ENCODE measurements at places on chromosomes 5 and 9.

DNA sequence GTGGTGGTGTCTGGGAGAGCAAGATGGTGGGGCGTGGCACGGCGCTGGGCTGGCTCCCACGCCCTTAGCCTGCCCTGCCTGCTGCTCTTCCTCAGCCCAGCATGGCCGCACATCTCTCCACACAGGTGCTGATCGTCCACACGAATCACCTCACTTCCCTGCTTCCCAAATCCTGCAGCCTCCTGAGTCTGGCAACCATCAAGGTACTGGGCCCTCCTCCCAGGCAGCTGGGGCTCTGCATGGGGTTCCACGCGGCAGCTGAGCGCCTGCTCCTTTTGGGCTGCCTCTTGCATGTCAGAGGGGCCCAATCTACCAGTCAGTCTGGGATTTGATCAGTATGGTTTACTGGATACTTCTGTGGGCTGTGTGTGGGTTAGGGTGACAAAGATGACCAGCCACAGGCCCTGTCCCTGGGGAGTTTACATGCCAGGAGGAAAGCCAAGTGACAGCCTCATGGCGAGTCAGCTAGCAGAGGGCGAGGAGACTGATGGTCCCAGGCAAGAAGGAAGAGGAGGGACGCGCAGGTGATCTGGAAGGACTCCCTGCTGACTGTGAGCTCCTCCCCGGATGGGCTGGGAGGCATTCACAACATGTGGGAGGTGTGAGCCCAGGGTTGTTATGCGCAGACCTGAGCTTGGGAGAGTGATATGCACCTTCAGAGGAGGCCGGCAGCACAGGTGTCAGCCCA, 6.0 kb downstream of the LRSAM1 start:
- no peak for DNase-seq

DNA sequence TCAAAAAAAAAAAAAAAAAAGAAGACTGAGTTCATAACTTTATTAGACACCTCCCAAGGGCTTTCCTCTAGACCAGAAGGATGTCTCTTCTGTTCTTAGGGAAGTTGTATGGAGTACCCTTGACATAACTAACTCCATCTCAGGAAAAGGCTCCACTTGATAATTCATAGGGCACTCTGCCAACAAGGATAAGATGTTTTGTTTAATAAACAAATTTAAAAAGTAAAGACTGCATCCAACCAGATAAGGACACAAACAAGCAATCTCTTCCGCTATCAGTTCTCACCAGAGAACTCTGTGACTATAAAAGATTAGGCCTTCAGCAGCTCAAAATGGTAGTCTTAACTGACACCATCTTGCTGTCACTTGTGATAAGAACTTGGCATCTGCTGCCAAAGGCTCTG, 65.8 kb downstream of the SFXN1 start:
- no peak for DNase-seq

GRCh38 chr9:35771534-35771933, 17.5 kb upstream of the MSMP start:
- no peak for DNase-seq

DNA sequence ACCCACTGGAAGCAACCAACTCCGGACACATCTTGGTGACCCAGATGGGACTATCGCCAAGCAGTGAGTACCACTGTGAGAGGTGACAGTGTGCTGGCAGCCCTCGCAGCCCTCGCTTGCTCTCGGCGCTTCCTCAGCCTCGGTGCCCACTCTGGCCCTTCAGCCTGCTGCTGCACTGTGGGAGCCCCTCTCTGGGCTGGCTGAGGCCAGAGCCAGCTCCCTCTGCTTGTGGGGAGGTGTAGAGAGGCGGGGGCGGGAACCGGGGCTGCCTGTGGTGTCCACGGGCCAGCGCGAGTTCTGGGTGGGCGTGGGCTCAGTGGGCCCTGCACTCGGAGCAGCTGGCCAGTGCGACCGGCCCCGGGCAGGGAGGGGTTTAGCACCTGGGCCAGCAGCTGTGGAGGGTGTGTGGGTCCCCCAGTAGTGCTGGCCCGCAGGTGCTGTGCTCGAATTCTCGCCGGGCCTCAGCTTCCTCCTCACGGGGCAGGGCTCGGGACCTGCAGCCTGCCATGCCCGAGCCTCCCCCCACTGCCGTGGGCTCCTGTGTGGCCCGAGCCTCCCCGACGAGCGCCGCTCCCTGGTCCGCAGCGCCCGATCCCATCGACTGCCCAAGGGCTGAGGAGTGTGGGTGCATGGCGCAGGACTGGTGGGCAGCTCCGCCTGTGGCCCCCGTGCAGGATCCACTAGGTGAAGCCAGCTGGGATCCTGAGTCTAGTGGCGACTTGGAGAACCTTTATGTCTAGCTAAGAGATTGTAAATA, 78.5 kb upstream of the PLPP1 start:
- no peak for DNase-seq

- no peak for DNase-seq
These were observed 33.2 kb downstream of the YTHDC2 start for GRCh38 chr5:113546703-113547183.

GRCh38 chr5:10801931-10802666, 41.1 kb upstream of the DAP start:
- DNase-seq: no peak

DNA sequence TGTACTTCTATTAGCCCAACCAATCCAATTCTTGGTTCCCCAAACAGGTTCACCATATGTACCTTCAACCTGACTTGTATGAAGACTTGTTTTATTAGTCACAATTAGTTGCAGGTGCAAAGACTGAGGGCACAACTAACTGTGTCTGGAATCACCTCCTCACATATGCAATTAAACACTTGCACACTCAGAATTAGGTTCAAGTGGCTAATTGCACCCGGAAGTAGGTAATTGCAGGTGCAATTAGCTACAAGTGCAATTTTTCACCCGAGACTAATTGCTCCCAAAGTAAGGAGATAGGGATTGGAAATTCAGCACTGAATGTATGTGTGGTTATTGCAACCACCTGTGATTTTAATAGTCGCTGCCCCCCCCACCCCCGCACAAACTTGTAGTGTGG, 338.9 kb downstream of the ZSWIM6 start:
- DNase-seq: no peak

DNA sequence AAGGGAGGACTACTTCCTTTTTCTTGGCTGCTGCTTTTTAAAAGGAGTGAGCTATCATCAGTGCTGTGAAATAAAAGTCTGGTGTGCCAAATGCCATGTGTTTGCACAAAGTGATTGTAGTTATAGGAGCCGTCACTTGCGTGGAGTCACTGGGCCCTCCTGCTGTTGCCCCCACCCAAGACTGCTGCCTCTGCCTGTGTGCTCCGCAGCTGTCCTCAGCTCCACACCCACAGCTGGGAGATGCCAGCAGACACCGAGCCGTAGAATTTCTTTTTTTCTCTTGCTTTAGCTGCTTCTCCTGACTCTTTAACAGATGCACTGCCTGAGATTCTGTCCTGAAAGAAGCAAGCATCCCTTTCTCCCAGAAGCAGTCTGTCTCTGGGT, 9.8 kb upstream of the GLE1 start:
- DNase-seq: no peak

DNA sequence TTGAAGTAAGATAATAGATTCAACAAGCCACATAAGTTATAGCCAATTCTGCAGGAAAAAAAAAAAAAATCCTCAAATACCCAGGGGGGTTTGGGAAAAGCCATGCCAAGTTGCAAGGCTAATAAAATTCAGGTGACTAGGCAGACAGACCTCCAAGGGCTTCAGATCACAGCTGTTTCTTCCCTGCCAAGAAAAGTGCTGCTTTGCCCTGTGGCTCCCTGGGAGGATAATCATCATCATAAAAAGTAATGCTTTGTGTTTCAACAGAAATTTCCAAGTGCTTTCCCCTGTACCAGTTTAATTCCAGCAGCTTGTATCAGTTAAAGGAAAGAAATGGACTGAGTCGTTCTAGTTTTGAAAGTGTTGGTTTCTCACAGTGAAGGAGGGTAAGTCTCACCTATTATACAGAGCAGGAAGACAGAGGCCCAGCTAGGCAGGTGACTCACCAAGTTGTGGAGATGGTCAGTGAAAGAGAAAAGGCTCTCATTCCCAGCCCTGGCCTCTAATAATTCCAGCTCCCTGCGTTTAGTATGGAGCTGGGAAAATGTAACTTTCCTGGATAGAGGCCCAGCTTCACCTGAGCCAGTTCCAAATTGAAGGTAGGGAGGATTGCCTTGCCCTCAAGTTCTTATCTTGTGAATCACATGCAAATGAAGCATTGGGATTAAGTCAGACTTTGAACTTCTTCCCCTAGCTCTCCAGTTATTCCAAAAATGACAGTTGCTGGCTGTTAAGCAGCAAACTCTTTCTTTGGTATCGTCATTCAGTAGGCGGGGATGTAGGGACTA, 263.4 kb downstream of the GRIA1 start:
- DNase-seq: no peak

GRCh38 chr5:32713361-32713769, 2.2 kb downstream of the NPR3 start:
- DNase-seq: no peak

GRCh38 chr9:3342159-3342777, 183.5 kb downstream of the RFX3 start:
- no peak for DNase-seq

- no peak for DNase-seq
These were observed 370.2 kb upstream of the C9orf72 start for GRCh38 chr9:27943501-27943900.

GRCh38 chr5:60026161-60026560, 132.6 kb upstream of the PDE4D start:
- no peak for DNase-seq

GRCh38 chr5:14164164-14165163, 21.3 kb downstream of the TRIO start:
- DNase-seq: no peak

GRCh38 chr5:150567031-150567717, 59.2 kb downstream of the NDST1 start:
- no peak for DNase-seq

DNA sequence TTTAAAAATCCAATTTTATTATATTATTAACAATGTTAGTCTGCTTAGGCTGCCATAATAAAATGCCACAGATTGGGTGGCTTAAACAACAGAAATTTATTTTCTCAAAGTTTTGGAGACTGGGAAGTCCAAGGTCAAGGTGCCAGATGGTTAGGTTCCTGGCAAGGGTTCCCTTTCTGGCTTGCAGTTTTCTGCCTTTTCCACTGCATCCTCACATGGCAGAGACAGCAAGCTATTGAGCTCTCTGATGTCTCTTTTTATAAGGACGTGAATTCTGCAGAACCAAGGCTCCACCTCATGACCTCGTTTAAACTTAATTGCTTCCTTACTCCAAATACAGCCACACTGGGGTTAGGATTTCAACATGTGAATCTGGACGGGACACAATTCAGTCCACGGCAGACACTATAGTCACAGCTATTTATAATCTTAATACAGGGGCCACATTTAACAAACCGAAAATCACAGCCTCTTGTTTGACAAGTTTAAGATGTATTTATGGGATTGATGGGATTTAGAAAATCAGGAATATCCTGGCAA, 174.9 kb upstream of the PUM3 start:
- DNase-seq: no peak

- DNase-seq: no peak
These were observed 30.0 kb upstream of the ANKH start for GRCh38 chr5:14901462-14902051.

GRCh38 chr9:110758201-110758600, 89.6 kb downstream of the MUSK start:
- no peak for DNase-seq

GRCh38 chr9:8858596-8859161, 1059.1 kb upstream of the DMAC1 start:
- DNase-seq: no peak

- no peak for DNase-seq
These were observed 18.4 kb downstream of the ADAMTS16 start for GRCh38 chr5:5158472-5158895.

DNA sequence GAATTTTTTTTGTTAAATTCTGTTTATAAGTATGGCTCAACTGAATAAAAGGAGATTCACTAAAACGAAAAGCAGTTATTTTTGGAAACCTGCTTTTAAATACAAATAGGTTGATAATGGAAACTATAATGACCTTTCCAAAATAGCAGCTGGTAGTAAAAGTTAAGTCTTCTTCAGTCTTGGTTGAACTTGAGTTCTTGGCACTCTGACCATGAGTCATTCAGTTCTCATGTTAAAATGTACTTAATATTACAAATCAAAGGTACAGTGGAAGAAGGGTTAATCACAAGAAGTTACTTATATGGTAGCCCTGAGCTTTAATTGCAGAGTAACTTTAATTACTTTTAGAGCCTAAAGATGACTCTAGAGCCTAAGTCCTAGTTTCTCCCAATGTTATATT, 62.1 kb downstream of the KLF9 start:
- no peak for DNase-seq

DNA sequence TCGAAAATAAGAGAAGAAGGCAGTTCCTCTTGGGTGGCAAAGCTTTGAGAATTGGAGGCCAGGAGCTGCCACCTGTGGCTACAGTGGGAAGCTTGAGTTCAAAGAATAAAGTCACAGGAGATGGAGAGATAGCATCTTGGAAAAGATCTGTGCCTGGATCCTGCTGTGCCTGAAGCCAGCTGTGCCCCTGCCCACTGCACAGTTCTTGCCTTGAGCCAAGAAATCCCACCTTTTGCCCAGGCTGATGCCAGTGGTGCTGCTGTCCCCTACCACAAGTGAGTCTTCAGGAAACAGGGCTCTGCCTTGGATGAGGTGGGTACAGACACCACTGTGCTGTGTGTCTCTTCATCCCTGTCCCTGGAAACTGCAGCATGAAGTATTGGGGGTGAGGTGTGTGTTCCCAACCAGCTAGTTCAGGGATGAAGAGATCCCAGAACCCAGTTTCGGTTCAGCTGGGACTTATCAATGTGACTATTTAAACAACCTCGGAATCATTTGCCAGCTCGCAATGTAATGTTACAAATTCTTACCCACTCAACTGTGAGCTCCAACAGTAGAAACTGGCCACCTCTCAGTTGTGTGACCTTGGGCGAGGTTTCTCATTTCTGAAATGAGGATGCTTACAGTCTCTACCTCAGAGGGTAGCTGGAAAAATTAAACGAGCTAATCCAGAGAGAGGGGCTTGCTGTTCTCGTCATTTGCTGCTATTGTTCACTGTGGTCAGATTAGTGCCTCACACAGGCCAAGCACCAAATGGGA, 5.9 kb downstream of the IER5L start:
- no peak for DNase-seq

GRCh38 chr5:55411876-55412275, 104.1 kb downstream of the MTREX start:
- DNase-seq: no peak

- no peak for DNase-seq
These were observed 1.0 kb downstream of the RABL6 start for GRCh38 chr9:136808806-136809158.

GRCh38 chr5:68021227-68021626, 194.3 kb upstream of the PIK3R1 start:
- DNase-seq: no peak

GRCh38 chr5:168946363-168946762, 354.6 kb downstream of the SLIT3 start:
- DNase-seq: peak; percentile 26

GRCh38 chr9:70470050-70471015, 55.9 kb upstream of the KLF9 start:
- DNase-seq: no peak

- DNase-seq: no peak
These were observed 65.5 kb upstream of the SPRY4 start for GRCh38 chr5:142390334-142390733.

All from stimulated activated CD8-positive, alpha-beta memory T cell treated with anti-CD3 and anti-CD28 coated beads, Interleukin-4, amount 100 ng/mL, for 48 hours (primary cell).